ENCODE measurements at places on chromosomes 12 and 14.

DNA sequence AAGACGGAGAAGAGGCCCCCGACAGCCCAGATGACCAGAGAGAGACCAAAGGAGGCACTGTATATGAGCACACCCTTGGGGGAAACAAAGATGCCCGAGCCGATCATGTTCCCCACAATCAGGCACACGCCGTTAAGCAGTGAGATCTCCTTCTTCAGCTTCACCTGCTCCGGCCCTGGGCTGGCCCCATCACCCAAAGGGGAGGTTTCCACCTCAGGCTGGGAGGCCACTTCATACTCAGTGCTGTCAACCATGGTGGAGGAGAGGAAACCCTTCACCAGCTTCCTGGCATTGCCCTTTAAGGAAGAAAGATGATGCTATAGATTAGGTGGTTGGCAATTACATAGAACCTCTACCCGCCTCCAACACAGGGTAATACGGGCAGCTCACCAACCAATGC lies 2.1 kb downstream of the SLC7A7 start:
- no peak for DNase-seq

DNA sequence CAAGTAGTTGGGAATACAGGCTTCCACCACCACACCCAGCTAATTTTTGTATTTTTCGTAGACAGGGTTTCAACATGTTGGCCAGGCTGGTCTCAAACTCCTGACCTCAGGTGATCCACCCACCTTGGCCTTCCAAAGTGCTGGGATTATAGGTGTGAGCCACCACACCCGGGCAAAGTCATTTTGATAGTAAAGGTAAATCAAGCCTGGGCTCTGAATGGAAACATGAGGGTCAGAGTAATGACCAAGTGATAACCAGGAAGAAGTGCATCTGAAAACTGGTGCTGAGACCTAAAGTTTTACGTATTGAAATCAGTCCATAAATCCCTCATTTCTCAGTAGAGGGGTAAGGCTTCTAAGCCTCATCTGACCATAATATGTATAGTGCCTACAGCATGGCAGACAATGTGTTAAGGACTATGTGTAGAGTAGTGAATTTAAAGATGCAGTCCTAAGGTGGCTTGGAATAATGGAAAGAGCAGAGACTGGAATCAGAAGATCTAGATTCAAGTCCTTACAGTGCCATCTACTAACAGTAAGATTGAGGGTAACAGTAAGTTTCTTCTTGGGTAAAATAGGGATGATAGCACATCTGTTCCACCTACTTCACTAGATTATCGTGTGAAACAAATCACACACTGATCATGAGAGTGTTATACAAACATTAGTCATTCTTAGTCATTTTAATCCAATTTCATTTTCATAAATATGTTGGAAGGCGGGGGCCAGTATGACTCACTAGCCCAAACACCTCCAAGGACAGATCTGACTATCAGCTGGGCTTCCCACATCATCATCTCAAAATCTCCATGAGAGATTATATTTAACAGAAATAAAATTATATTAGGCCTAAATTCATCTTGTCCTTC lies 11.2 kb downstream of the MAP4K5 start:
- peak; percentile 97 for DNase-seq

DNA sequence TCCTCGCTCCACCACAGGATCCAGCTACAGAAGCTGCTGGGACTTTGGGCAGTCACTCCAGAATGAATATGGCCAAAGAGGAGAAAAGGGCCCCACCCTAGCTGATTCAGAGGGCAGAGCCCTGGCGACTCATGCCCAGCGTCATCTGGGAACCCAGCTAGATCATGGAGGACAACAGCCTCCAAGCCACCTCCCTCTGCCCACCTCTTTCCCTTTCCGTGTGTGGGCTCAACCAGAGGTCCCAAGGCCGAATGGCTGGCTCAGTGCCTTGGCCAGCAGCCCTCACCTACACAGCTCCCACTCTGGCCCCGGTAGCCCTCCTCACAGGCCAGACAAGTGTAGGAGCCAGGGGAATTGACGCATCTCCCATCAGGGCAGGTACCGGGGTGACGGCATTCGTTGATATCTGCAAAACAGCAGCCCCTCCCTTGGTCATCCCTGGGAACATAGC lies 17.4 kb downstream of the ISCA2 start:
- peak; percentile 84 for DNase-seq

DNA sequence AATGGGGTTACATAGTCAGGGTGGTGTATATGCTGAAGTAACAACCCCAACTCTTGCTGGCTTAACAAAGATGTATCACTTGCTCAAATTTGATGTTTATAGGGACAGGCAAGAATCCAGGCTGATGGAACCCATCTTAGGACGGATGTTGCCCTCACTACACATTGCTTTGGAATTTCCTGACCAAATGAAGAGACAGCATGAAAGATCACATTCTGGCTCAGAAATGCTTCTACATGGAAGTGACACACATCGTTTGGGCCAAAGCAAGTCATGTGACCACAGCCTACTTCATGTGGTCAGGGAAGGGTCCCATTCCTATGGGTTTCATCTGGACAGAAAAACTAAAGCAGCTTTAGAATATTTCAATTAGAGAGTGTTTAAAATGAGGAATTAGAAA lies 345.8 kb downstream of the TMEM132D start:
- DNase-seq = no peak

Data from ELR (cell line).